CD4-positive, alpha-beta T cell treated with Interferon alpha-2 for 1 hour (primary cell): ENCODE measurements at places on chromosomes 5 and 9.
A peak's percentile ranks its signal among the peaks of the same experiment; 100 is the strongest.

DNA sequence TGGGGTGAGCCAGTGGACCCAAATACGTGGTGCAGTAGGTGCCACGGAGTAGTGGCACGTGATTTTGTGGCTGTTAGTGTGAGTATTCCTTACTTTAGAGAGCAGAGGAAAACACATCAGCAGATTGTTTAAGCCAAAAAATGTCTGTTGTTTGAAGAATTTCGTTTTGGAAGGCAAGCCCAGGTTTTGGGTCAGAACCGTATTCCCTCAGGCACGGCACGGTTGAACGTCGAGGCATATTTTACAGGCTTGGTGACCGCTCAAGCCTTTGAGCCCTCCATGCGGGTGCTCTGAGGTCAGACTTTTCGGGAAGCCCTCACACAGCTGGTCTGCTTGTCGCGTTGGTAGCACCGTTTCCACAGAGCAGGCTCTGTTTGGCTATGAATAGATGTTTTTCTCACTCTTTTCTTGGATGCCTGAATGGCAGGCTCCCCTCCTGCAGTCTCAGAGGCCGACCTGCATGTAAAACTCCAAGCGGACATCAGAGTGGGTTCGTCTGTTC, 27.2 kb downstream of the NEK6 start:
- no peak for DNase-seq

- peak; percentile 65 for DNase-seq
Observed at GRCh38 chr9:129866394-129867135, 31.3 kb downstream of the USP20 start.

GRCh38 chr5:156391139-156391538, 64.2 kb downstream of the SGCD start:
- no peak for DNase-seq

GRCh38 chr5:121741156-121741555, 110.5 kb upstream of the FTMT start:
- DNase-seq: no peak

- DNase-seq: no peak
Observed at GRCh38 chr5:115336964-115337363, 40.5 kb upstream of the CCDC112 start.

- no peak for DNase-seq
Observed at GRCh38 chr9:75812141-75812540, 78.3 kb upstream of the PCSK5 start.

- peak; percentile 50 for DNase-seq
Observed at GRCh38 chr5:134079748-134080581, 34.5 kb upstream of the TCF7 start.

- DNase-seq: no peak
Observed at GRCh38 chr9:18067548-18068120, 406.3 kb upstream of the ADAMTSL1 start.

- DNase-seq: no peak
Observed at GRCh38 chr5:61817472-61818326, 485.6 kb downstream of the ZSWIM6 start.

DNA sequence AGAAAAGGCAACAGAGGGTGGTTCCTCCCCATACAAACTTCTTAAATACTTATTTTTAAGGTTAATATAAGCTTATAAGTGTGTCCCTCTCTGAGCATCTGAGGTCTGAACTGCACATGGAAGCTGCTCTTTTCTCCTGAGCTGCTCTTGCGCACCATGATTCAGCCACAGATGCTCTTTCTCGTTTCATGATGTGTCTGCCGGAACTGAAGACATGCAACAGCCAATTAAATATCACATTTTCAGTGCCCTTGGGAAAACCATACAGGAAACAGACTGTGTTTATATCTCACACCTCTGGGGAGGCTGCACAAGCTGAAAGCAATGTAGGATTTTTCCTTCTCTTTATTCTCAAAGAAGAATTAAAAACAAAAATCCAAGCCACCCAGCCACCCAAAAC, 96.8 kb upstream of the NREP start:
- DNase-seq: no peak

- no peak for DNase-seq
Observed at GRCh38 chr9:130745829-130746228, 52.2 kb downstream of the EXOSC2 start.

- DNase-seq: no peak
Observed at GRCh38 chr5:37396352-37396751, 17.2 kb downstream of the WDR70 start.

DNA sequence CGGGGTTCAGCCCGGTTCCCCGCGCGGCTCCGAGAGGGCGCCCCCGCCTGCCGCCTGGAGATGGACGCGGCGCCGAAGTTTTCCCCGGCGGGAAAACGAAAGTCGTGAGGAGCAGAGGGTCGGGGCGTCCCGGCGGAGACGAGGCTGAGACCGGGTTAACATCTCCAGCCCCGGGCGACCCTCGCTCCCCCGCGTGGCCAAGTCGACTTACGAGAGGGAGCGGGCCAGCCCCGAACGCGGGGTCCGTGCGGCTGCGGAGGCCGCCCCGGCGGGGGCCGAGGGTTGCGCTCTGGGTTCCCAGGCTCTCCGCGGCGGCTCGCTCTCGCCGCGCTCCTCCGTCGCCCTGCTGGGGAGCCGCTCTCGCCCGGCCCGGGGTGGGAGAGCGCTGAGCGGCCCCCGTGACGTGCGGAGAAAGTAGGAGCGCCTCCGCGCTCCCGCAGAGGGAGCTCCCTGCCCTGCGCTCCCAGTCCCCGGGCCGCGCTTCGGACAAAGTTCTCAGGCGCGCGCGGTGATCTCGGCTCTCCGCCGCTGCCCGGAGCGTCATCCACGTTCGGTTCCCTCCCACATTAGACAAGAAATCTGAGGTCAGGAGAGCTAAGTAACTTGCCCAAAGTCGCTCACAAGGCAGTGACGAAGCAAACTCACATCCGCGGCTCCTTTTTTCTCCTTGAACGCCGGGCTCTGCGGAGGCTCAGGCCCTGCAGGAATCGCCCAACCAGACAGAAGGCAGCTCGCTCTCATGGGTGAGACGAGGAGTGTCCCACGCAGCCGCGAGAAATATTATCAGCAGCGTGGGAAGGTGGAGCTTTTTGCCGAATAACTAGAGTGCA, 1.2 kb upstream of the GCNT4 start:
- peak; percentile 62 for DNase-seq

- DNase-seq: no peak
Observed at GRCh38 chr5:179564526-179564925, 14.2 kb downstream of the RUFY1 start.

DNA sequence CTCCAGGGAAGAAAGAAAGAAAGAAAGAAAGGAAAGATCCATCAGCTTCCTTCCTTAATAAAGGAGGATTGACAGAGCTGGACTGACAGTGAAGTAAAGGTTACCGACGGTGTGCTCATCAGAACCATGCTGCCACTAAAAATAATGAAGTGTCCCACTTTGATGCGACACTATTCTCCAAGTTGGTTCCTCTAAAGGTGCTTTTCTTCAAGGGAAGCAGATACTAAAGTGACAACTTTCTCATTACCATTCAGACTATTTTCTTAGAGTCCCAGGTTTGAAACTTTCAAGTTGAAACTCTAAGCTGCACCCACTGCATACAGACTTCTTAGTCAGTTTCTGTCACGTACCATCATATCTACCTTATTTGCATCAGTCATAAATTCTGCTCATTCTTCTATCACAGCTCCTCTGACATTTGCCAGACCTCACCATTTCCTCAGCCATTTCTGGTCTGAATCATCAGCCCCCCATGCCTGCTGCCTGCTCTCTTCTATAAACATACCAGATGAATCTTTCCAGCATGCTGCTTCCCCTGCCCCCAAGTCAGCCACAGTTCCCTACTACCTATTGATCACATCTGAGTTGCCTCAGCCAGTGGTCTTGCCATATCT, 177.6 kb downstream of the DEPDC1B start:
- no peak for DNase-seq

- peak; percentile 63 for DNase-seq
Observed at GRCh38 chr5:108727651-108728565, 19.8 kb upstream of the FER start.

DNA sequence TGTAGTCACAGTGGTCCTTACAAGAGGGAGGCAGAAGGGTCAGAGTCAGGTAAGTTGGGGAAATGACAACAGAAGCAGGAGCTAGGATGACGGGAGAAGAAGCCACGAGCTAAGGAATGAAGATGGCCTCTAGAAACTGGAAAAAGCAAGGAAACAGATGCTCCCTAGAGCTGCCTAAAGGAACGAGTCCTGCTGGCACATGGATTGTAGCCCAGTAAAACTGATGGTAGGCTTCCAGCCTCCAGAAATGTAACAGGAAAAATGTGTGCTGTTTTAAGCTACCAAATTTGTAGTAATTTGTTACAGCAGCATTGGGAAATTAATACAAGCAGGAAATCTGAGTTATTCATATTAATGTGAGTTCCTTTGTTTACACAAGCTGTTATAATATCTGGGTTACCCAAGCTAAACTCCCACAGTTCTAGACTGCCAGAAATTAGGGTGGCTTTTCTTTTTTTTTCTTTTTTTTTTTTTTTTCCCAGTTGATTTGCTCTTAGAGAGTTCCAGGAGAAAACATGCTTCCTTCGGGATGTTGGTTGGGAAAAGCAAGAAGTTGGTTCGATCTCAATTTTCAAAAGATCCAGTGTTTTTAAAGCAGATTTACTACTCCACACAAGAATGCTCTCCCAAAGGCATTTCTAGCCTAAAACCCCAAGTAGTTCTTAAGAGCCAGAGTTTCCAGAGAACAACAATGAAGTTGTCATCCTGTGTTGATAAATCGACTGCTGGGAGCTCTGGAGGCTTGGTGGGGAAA, 400.0 kb upstream of the SLC24A2 start:
- no peak for DNase-seq

GRCh38 chr9:71944754-71945375, 33.4 kb downstream of the C9orf85 start:
- no peak for DNase-seq

- no peak for DNase-seq
Observed at GRCh38 chr5:71537687-71538086, 49.5 kb upstream of the MCCC2 start.

DNA sequence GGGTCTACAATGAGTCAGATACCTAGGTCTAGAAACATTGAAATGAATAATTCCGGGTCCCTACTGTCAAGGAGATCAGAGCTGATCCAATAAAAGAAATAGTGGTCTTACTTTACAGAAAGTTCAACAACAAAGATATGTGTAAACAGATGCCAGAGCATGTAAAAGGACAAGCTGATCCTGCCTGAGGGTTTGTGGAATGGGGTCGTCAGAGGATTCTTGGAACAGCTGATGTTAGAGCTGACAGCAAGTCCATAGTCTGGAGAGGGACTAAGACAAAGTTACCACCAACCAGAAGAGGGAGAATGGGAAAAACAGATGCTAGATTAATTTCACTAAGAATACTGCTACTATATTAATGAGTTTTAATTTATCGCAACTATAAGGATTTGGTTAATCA, 71.5 kb downstream of the FREM1 start:
- no peak for DNase-seq

- no peak for DNase-seq
Observed at GRCh38 chr9:89512382-89512781, 14.5 kb upstream of the SEMA4D start.

GRCh38 chr5:109506556-109506955, 96.8 kb upstream of the PJA2 start:
- no peak for DNase-seq
